Activated T-helper 9 cell treated with anti-CD3 and anti-CD28 coated beads, Interleukin-2, amount 50 U/mL, for 16 hours (primary cell): ENCODE measurements at places on chromosomes 3 and 15.

DNA sequence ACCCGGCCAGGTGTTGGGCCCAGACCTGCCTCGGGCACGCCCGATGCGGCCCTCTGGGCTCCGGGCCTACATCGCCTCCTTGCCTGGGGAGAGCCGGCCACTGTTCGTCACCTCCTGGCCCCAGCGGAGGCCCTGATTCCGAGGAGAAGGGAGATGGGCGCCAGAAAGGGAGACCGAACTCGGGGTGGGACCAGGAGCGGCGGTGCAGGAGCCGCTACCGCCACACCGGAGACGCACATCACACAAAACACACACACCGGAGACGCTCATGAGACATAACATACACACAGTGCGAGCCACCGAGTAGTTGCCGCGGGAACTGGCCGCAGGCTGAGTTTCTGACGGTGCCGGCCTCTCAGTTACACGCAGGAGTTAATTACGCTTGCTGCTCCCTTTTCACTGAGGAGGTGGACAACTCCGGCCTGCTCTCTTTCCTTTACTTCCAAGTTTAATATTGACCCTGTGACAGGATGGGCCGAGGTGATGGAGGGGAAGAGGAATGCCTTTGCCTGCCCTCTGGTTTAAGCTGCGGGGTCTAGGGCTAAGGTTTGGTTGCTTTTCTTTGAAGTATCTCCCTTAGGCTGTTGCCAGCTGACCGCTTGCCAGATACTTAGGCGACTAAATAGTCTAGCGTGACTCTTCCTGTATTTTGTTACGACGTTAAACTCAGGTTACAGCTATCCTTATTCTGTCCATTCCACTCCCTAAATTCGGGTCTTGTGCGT is 570 bp downstream of the PCNP start:
- DNase-seq, result no peak

DNA sequence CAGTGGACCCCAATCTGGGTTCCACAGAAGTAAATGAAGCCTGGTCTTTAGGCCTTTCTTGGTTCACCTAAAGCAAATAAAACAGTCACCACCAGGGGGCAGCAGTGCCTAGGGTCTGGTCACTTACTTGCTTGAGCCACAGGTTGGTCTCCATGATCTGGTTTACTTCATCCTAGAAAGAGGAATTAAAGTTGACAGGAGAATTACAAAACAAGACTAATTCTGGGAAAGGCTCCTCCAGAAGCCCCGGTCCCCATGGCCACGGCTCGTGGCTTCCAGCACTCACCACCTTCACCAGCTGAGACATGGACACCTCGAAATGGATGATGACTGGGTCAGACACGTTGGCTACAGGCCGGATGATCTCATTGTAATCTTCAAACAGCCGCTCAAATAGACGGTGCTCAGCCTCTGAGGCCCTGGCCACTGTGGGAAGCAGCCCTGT is 2.3 kb downstream of the CHRNA3 start:
- peak; percentile 58 for DNase-seq

- no peak for DNase-seq
Observed at GRCh38 chr15:39388118-39388517, 192.8 kb upstream of the THBS1 start.

DNA sequence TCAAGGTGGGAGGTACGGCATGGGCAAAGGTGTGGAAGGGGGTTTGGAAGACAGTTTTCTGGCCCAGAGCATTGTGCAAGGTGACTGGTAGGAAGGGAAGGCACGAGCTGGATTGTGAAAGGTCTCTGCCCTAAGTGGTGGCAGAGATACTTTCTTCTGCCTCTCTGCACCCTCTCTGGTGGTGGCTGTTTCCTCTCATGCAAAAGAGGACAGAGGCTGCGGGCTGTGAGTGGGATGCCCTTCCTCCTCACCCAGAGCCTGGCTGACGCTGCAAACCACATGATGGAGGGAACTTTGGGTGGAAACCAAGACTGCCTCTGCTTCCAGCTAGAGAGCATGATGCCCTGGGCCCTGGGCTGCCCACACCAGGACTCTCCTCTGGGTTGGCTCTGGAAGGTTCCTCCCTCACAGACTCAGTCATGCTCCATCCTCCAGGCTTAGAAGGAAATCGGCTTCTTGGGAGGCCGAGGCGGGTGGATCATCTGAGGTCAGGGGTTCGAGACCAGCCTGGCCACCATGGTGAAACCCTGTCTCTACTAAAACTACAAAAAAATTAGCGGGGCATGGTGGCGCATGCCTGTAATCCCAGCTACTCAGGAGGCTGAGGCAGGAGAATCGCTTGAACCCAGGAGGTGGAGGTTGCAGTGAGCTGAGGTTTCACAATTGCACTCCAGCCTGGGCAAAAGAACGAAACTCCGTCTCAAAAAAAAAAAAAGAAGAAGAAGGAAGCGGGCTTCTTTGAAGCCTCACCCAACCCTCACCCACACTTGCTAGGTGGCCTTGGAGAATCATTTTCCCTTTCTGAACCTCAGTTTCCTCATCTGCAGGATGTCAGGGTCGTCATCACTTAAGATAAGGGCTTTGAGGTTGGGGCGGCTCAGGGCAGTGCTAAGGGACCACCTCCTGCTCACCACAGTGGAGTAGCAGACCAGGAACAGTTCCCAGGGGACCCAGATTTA is 8.3 kb downstream of the PSTPIP1 start:
- peak; percentile 61 for DNase-seq

DNA sequence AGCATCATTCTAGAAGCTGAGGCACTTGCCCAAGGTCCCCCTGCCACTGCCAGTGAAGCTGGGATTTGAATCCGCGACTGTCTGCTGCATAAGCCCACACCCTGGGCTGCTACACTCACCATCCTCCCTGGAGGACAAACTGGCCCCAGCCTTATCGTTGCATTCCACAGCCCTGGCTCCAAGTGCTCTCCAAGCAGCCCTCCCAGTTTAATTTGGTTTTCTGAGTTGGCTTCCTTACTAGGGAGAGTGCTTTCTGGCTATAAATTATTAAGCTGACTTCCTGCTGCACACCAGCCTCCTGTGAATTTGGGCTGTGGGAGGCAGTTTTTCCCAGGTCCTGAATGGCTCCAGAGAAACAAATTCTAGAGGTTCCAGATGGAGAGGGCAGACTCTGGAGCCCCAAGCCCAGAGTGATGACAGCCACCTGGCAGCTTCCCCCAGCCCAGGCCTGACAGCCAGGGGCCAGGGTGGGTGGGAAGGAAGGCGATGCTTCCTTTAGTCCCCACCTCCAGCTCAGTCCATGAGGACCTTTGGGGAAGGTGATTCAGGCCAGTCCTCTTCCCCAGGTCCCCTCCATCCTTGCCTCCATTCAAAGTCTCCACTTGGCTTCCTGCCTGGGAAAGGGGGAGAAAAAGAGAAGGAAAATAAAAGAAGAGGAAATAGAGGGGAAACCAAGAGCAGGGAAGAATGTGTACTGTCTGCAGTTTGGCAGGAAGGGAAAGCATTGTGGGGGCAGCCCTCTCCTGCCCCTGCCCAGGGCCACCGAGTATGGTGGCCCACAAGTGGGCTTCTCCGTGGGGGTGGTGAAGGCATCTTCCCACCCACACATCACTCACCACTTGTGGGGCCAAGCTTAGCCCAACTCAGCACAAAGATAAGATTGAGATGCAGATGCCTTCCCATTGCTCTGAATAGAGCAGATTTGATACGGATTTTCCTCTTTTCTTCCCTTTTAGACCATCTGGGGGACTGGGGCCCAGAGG is 69.6 kb downstream of the SEMA5B start:
- DNase-seq, result no peak

DNA sequence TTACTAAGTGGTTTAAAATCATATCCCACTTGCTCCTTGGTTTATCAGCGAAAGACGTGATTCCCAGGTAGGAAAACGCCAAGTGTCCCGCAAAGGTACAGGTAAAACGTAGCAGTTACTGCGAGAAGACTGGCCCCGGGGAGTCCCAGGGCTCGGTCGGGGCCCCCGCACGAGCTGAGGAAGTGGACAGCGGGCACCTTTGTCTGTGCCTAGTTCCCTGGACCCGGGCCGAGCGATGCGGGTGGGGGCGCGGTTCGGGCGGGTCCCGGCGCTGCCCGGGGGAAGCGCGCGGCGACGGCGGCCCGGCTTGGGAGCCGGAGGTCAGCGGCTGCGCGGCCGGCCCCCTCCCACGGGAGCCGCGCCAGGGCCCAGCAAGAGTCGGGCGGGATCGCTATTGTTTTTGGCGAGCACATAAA is 864 bp upstream of the NEO1 start:
- no peak for DNase-seq
